CD4-positive, alpha-beta T cell treated with Interleukin-15 for 1 hour (primary cell): ENCODE measurements at places on chromosomes 13 and 19.
A peak's percentile ranks its signal among the peaks of the same experiment; 100 is the strongest.

DNA sequence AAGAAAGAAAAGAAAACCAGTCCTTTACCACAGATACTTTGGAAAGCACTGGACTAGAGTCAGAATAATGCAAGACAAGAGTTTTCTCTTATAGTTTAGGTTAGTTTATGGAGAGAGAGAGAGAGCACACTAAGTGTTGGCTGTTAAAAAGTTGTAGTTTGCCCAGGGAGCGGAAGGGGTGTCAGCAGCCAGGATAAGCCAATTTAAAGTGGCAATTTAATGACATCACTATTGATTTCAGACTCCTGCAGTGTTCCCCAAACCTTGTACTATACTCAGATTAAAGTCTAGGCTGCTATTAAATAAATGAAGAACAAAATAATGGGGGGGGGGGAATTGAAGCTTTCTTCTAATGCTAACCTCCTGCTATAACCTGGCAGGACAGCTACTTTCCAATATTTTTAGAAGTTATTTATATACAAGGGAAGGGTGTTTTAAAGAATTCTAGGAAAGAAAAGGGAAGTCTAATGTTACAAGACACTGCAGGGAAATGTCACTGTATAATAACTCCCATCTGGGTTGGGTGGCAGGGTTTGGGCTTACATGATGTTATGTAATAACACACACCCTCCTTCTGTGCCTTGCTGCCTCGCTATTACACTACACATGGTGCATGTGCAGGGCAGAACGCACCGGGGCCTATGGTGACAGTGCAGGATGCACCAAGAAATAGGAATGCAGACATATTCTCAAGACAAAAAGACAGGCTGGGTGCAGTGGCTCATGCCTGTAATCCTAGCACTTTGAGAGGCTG is 19.9 kb downstream of the TPT1 start:
- DNase-seq, result no peak

DNA sequence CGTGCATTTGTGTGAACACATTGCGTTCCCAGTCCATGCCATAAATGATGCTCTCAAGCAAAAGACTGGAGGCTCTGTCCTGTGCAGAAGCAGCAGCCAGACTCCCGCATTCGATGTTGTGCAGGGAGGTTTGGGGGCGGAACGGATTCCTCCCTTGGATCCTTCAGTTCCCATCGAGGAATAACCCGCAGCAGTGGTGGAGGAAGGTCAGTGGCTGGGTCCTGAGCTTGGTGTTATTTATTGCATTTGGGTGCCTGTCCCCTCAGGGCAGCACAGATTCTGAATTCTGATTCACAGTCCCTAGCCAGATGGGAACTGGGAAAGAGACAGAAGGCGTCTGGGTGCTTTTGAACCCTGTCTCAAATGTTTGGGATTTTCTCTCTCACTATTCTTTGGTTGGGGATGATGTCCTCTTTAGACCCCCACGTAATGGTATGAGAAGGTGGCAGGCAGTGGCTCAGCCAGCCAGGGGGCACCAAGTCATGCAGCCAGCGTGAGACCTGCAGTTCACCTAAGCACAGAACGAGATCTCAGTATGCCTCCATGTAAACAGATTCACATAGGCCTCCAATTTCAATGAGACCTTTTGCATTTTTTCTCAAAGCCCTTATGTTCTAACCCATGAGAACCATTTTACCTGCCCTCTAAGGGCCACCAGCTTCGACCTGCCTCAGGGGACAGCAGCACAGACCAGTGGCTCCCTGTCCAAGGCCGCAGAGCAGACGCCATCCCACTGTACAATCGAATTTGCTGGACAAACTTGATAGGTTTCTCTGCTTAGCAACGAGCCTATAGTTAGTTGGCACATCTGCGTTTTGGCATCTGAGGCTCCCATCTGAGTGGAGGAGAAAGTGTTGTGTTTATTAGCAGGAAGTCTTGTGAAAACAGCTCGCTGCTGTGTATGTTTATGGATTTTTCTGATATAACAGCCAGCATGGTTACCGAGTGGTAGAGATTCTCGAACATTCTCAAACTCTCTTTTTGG is 17.8 kb downstream of the KCTD15 start:
- DNase-seq, result no peak

- no peak for DNase-seq
Observed at GRCh38 chr13:41488124-41488523, 30.8 kb downstream of the RGCC start.

DNA sequence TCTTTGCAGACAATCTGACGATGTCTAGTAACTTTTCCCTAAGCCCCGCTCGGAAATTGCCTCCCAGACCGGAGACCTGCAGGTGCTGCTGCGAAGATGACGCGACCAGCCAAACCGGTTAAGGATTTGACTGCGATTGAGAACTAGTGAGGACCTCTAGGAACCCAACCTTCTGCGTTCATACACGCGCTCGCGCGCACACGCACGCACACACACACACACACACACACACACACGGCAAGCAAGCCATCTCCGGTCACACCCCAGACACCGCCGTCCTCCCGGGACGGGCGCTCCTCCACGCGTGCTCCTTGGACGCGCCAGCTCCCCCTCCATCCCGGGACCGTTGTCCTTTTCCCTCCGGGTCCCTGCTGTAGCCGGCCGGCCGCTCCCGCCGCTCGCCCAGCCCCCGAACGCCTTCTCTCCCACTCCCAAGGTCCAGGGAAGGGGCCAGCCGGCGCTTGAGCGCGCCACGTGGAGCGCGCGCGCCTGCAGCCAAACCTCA is 1.2 kb downstream of the TBC1D4 start:
- no peak for DNase-seq

GRCh38 chr19:57850553-57851017 is 926 bp downstream of the ZNF587 start:
- DNase-seq, result no peak

- no peak for DNase-seq
Observed at GRCh38 chr13:43089912-43090498, 66.6 kb downstream of the DNAJC15 start.

GRCh38 chr13:25170554-25171111 is 1.5 kb downstream of the AMER2 start:
- DNase-seq, result no peak

- no peak for DNase-seq
Observed at GRCh38 chr13:53198017-53198416, 169.4 kb downstream of the OLFM4 start.

- DNase-seq, result no peak
Observed at GRCh38 chr13:93413972-93414717, 187.5 kb downstream of the GPC6 start.

DNA sequence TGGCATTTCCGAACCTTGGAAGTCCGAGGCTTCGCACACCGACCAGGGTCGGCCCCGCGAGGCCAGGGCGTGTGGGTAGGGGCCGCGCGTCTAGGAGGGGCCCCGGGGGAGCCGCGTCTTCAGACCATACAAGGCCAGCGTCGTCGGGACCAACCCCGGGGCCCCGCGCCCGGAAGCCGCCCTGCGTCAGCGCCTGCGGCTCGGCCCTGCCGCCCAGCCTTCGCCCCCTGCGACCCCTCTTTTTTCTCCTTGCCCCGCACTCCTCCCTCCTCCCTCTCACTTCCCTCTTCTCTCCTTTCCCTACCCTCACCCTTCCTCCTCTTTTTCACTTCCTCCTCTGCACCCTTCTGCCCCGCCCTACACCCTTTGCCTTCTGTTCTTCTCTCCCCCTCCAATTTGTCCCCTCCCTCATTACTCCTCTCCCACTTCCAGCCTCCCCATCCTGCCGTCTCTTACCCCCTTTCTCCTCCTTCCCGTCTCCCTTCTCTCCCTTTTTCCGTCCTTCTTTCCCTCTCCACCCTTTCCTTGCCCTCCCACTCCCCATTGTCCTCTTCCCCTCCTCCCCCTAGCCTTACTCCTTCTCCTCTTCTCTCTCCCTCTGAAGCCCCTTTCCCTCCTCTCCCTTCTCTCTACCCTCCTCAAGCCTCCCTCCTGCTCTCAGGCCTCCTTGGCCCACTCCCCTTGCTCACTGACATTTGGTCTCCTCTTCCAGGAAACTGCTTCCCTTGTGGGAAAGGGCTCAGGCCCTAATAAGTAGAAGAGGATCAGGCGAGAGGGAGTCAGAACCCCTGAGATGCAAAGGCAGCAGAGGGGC is 2.2 kb upstream of the PLEKHG2 start:
- DNase-seq, result peak; percentile 93

GRCh38 chr13:40377783-40378182 is 288.7 kb downstream of the FOXO1 start:
- DNase-seq, result no peak

DNA sequence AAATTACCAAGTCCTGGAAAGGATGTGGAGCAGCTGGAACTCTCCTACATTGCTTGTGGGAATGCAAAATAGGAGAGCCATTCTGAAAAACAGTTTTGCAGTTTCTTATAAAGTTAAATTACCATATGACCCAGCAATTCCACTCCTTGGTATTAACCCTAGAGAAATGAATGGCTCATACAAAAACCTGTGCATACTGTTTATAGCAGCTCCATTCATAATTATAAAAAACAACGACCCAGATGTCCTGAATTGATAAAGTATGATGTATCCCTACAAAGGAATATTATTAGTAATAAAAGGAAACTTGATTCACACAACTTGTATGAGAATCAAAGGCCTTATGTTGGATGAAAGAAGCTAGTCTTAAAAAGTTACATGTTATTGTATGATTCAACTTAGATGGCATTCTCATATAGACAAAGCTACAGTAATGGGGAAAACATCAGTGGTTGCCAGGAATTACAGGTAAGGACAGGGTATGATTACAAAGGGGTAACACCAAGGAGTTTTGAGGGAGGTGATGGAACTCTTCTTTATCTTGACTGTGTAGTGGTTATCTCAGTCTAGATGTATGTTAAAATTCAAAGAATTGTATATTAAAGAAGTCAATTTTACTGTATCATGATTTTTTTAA is 35.4 kb downstream of the GPR180 start:
- no peak for DNase-seq

DNA sequence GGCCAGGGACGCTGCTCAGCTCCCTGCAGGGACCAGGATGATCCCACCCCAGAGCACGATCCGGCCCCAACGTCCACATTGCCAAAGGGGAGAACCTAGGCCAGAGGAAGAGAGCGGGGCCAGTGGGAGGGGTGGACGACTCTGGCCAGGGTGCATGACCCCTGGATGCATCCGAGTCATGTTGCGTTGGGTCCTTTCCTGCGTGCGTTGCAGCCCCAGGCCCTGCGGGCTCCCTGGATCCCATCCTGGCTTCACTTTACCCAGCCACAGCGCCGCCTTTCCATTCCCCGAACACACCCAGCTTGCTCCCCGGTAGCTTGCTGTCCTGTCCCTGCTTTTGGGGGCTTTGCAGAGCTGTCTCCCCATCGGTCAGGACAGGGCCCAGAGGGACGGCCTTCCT is 10.5 kb downstream of the PLIN4 start:
- no peak for DNase-seq

GRCh38 chr13:114054264-114054663 is 78.2 kb downstream of the RASA3 start:
- DNase-seq, result no peak

DNA sequence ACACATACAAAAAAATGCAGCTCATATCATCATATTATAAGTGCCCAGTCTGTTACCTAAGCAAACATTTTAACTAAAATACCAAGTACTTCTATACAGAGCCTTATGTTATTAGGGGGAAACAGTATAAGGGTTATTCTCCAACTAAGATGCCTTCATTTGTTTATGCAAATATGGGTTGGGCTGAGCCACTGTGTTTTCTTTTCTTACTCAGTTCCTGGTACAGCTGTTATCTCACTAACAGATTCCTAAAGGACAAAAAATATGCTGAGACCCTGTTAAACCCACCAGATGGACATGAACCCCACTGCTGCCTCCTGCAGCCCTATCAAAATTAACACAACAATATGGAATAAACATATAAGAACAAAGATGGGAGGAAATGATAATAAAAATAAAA is 34.5 kb upstream of the SMAD9 start:
- no peak for DNase-seq

DNA sequence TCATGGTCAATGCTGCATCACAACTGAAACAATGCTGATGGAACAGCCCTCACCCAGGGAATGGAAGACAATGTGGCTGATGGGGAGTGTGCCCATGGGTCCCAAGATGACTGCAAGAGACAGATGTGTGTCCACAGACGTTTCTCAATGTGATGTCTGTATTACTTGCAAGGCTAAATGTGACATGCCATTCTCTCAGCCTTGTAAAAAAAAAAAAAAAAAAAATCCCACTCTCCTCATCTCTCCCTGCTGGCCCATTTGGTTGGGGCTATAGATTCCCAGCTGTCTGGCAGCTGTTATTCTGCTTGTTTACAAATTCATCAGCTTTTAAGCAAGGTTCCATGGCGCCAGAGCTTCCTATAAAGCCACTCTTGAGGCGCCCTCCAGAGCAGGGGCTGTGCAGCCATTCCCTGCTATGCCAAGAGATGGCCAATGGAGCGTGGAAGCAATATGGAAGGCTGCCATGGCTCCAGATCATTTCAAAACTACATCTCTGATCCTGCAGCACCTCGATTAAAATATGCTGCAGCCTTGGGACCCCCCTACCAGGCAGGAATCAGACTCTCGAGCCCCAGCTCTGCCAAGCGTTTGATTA is 294.8 kb downstream of the FOXO1 start:
- no peak for DNase-seq

DNA sequence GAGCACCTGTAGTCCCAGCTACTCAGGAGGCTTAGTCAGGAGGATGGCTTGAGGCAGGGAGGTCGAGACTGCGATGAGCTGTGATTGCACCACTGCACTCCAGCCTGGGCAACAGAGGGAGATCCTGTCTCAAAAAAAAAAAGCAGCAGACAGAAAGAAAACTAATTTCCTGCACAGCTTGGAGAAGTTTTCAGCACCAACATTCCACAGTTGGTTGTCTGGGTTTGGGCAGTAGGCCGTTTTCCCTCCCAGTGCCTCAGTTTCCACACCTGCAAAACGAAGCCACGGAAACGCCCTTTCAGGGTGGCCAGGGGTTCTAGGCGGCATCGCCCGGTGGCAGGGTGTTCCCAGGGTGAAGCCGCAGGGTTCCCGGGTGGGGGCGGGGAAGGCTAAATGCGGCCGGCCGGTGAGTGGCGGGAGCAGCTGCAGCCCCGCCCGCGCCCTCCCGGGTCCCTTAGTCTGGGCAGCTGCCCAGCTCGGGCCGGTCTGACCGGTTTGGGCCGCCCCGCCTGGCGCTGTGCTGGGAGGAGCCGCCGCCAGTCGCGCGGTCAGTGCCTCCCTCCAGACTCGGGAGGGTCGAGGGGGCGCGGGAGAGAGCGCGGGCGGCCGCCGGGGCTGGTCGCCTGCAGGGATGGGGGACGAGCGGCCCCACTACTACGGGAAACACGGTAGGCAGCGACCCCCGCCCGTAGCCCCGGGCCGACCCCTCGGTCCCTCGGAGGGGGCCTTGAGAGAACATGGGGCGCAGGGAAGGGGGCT is at the start of gene SLC44A2:
TSS of gene SLC44A2 (plus strand) at position 551 of the 759 bp plus-strand sequence. CDS start at position 632, 81 bp downstream.
- DNase-seq, result no peak
